ENCODE measurements at places on chromosomes 12 and 14.

DNA sequence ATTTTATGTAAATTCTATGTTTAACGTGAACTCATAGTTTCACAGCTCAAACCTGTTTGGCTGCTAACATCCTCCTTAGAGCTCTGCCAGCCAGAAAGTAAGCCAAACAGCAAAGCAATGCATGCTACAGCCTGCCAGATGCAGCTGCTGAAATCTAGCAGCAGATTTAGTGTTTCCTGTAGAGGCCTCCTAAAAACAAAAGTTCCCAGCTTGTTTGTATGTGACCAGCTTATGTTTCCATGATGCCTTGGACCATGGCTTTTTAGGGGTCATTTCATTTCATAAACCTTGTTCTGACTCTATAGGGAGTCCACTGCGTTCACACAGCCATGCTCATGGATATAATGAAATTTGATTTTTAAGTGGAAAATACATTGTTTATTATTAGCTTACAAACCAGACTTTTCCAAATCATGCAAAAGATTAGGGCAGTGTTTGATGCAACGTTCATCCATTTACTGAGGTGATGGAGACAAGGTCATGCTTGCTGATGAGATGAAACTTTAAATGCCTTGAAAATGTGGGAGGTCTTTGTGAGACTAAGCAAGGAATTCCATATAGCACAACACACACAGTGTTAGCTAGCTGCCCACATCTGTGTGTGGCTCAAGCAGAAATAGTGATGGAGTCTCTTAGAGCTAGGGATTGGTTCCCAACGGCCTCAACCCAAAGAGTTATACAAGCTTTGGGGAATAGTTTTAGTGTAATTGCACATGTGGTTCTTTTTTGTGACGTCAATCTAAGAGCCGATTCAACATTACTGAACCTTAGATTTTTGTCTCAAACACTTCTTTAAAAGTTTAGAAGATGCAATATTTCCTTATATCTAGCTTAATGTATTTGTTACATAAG lies 157.5 kb upstream of the LRIG3 start:
- no peak for DNase-seq

DNA sequence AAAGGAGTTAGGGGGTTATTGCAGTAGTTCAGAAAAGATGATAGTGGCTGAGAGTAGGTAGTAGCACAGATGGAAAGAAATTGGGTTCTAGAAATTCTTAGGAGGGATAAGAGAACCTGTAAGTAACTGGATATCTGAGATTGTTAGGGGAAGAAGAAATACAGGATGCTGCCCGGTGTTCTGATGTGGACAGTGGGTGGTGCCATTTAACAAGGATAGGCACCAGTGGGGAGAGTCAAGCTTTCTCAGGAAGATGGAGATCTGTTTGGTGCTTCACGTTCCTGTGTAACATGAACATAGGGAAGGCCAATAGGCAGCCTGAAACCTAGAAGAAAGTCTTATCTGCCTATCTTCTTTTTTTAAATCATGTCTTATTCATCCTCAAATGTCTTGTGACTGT lies 245.9 kb downstream of the NPAS3 start:
- no peak for DNase-seq

GRCh38 chr14:104820669-104821228 lies 19.8 kb downstream of the ZBTB42 start:
- no peak for DNase-seq

DNA sequence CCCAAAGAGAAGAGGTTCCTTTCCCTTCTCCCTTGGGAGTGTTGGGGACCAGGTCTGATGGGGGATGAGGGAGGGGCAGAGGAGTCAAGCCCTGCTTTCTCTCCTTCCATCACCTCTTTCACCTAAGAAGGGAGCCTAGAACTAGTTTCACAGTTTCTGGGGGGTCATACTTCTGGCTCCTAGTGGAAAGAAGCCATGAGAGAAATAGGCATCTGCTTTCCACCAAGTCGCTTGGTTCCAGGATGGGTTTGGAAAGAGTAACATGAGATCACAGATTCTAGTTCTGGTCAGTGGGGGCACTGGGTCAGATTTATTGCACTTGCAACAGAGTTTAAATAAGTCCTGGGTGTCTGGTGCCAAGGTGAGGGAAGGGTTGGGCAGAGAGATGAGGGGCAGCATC lies 10.5 kb upstream of the ZNF385A start:
- DNase-seq = no peak

GRCh38 chr12:58812214-58812613 lies 108.1 kb downstream of the LRIG3 start:
- DNase-seq = no peak

DNA sequence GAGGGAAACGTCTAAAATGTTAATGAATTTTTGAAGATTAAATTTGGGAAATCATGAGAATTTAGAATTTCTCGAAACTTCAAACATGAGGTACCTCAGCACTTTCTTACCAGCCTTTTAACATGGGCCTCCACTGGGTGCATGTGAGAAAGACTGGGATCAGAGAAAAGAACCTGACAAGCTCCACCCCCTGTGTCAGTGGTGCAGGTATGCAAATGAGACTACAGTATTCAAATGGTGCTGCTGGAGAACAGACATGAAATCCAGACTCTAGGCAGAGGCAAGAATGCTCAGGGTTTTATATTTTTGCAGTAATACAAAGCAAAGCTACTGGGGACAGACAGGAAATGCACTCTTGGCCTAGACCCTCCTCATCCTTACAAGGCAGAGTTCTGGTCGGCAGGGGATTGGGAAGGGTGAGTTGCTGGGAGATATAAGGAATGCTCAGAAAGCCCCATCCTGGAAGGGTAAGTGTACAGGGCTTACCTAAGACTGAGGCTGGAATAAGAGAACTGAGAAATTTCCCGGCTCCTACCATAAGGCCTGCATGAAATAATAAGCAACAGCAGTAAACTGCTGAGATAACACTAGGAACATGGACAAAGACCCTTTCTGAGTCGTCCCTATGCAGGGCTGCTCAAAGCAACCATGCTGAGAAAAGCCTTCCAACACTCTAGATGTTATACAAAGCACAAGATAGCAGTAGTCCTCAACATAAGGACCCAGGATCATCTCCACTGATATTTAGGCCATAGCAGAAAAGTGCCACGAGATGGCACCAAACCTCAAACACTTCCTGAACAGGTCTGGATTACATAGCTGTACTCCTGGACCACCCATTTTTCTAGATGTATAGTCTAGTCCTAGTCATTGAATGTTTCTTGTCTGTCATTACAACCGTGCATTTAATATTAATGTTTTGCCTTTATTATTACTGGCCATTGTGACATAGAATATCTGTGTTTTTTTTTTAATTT lies 260.8 kb downstream of the RASSF9 start:
- DNase-seq = peak; percentile 35

DNA sequence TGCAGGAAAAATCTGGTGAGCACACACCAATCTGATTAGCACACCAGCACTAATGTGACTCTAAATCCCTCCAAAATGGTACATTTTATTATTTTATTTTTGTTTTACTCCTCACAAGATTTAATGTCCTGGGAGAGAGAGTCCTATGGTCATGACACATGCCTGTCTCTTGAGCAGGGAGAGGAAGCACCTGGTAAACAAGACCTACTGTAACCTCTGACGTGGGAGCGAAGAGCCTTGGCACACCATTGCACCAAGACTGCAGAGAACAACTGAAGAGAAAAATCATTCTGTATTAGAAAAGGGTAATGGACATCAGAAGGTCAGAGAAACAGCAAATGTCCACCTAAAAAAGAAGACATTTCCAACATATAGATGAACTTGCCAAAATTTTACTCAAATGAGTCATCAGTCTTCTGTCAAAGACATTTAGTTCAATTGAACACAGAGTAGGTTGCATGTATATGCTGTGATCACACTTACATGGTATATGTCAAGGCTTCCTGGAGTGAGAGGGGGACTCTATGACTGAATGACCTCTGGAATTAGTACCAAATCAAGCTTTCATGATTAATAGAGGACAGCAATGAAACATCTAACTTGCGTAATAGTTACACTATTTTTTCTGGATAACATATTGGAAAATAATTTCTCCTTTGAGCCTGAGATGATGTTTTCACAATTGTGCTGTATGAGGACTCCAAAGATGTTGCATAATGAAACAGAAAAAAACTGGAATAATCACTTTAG lies 186.9 kb upstream of the FLRT2 start:
- no peak for DNase-seq

Data from activated CD4-positive, alpha-beta T cell treated with anti-CD3 and anti-CD28 coated beads, Interleukin-10, Interleukin-2, amounts not matched to agents 100 ng/mL and 50 ng/mL, durations not matched to agents 16 hours and 8 hours (primary cell).